ENCODE measurements at places on chromosomes 11 and 22.

GRCh38 chr11:125253289-125253688 is 88.7 kb downstream of the PKNOX2 start:
- DNase-seq: no peak

DNA sequence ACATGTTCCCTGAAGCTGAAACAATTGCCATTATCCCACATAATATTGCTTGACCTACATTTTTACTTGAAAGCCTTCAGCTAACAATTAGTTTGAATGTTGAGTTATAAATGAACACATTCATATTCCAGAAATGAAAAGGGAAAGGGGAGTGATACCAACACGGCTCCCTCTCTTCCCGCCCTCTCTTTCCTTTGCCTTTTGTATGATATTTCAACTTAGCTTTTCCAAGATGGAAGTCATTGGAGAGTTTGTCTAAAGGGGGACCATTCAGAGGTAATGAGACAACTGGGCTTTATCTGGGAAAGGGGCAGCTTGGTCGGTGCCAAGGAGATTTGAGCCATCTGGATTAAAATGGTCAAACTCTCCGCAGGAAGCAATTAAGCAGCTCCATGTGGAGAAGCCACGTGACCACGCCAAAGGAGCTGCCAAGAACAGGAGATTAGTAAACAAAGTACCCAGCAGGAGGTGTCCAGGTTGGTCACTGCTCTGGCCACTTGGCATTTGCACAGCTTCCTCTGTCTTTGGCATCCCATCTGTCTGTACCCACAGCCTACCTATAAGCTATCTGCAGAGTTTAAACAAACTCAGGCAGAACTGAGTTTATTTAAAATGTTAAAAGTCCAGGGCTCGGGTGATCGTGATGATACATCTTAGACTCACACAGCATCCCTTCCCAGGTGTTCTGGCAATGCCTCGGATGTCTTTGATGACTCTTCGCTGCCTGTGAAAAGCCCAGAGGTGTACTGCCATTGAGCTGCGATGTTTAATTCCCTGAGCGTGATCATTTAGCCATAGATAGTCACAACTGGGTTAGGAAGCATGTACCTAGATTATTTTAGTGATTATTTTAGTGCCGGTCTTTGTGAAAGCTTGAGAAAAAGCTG is 735.9 kb downstream of the NTM start:
- DNase-seq: no peak

GRCh38 chr11:31922450-31922849 is 111.3 kb upstream of the PAX6 start:
- DNase-seq: no peak

- no peak for DNase-seq
Observed at GRCh38 chr22:21028277-21029251, 3.8 kb downstream of the SLC7A4 start.

GRCh38 chr11:35466058-35466457 is 46.7 kb upstream of the SLC1A2 start:
- DNase-seq: no peak

DNA sequence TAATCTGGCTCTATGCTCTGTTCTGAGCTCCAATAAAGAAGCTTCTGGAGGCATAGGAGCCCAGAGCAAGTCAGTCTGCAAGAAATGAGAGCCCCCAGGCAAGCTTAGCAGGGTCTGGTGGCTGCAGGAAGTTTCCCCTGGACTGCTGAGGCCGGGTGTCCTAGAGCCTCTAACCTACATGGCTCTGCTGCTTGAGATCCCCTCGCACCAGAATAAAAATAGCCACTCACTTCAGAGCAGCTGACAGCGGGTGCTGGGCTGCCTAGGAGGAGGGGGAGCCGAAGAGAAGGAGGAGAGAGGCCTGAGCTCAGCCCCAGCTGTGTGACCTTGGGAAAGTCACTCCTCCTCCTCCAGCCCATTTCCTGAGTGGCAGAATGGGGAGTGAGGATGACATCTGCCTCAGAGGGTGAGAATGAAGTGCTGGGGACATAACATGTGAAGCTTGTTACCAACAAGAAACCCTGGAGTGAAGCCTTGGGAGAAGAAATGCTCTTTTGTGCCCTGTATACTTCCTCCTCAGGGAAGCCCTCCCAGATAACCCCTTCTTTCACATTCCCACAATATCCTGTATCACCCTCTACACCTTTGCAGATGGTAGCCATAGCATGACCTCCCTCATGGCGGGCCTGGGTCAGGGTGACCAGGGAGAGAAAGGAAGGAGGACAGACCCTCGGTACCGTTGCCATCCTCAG is 3.6 kb upstream of the INPP5J start:
- no peak for DNase-seq

- no peak for DNase-seq
Observed at GRCh38 chr22:30903876-30904460, 64.6 kb downstream of the MORC2 start.

DNA sequence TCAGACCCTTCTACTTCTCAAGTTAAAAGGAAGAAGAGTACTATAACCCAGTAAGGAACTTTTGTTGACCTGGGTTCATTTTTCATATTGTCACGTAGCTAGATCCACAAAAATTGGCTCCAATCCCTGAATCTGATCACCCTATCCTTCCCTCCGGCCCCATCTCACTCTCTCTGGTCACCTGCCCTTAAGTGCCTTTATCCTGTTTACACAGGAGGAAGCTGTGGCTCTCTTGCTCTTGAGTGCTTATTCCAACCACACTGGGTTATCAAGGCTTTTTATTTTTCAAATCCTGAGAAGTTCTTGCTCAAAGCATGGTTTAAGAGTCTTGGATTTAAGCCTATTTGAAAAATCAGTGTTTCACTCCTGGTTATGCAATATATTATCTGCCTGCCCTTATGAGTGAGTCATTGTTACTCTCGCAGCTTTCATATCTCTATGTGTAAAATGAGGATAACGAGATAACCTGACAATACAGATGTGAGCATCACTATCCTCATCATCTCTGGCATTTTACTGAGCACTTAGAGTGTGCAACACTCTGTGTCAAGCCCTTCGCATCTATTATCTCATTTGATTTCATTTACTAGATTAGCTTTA is 293.9 kb downstream of the GUCY1A2 start:
- peak; percentile 30 for DNase-seq

GRCh38 chr11:122215244-122215992 is 99.4 kb upstream of the BLID start:
- DNase-seq: peak; percentile 84

DNA sequence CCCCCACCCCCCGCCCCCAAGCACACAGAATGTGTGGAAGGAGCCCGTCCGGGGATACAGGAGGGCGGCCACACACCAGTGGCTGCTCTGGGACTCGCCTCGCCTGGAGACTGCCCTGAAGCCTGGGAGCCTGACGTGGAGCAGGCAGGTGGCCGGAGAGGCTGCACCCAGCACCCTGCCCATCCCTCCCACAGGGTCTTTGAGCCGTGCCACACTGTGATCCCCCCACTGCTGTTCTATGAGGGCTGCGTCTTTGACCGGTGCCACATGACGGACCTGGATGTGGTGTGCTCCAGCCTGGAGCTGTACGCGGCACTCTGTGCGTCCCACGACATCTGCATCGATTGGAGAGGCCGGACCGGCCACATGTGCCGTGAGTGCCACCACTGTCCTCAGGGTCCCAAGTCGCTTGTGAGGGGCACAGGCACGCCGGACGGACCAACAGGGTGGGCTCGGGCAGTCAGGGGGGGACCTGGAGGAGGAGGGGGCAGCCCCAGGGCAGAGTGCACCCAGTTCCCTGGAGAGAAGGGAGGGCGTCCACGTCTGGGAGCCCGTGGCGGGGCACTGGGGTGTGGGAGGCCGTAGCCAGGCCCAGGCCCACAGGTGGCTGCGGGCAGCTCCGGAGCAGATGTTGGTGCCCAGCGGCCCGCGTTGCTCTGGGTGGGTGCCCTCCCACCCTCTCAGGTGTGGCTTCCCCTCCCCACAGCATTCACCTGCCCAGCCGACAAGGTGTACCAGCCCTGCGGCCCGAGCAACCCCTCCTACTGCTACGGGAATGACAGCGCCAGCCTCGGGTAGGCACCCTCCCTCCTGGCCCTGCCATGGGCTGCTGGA is 27.0 kb upstream of the MUC5B start:
- no peak for DNase-seq

DNA sequence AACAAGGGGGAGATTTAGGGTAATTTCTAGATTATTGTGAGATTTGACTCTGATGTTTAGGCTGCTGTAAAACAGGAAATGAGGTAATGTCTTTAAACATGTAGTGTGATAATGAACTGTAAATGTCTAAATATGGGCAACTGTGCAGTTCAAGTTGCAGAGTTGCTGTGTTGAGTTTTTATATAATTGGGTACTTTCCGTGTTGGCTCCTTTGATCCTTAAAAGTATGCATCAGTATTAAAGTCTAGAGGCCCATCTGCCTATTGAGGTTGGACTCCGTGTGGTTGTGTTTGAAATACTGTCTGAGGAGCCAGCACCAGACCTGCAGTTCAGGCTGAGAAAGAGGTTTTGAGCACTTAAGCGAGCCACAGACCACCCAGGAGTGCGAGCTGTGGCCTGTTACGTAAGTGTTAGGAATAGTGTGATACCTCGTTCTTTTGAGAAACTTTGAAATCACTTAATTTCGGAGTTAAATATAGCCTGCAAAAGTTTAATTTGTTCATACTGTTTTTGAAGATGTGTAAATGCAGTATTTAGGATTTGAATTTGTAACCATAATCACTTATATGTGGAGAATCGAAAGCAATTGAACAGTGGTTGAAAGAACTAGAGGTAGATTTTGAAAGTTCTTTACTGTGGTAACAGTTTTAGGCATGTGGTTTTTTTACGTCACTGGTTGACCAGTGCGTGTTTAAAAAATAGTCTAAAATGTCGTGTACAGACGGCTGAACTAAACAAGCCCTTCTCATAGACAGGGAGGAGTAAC is 9.0 kb downstream of the FAM118A start:
- peak; percentile 67 for DNase-seq

DNA sequence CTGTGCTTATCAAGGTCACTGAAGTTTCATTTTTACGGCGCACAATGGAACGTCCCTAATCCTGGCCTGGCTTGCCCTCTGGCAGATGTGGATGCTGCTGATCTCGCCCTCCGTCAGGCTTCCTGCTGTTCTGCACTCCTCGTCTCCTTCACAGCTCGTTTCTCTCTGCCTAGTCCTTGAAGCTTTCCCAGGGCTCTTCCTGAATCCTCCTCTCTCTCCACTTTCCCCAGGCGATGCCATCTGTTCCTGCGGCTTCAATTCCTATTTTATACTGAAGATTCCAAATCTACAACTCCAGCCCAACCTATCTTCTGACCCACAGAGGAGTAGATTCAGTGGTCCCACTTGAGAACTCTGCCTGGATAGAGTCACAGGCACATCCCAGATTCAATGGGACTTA is 14.2 kb downstream of the SLC22A8 start:
- DNase-seq: no peak
